CD4-positive, alpha-beta T cell treated with Interleukin-6 for 4 hours (primary cell): ENCODE measurements at places on chromosomes 11 and 22.
A peak's percentile ranks its signal among the peaks of the same experiment; 100 is the strongest.

- no peak for DNase-seq
These were observed 24.0 kb upstream of the MALAT1 start for GRCh38 chr11:65474864-65475263.

DNA sequence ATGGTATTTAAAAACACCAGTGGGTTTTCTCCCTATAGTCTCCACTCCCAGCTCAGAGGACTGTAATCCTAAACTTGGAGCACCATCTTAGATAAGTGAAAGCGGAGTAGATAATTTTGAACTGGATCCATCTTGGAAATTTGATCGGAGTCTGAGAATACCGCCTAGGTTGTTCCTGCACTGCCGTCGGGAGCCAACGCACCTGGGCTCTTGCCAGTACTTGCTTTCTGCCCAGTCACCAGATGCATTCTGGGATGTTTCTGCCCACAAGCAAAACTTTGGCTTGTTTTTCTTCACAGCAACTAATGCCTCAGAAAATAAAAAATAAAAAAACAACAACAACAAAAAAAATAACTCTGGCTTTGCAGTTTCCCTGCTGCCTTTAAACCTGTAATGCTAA is 113.0 kb upstream of the MTMR2 start:
- no peak for DNase-seq

DNA sequence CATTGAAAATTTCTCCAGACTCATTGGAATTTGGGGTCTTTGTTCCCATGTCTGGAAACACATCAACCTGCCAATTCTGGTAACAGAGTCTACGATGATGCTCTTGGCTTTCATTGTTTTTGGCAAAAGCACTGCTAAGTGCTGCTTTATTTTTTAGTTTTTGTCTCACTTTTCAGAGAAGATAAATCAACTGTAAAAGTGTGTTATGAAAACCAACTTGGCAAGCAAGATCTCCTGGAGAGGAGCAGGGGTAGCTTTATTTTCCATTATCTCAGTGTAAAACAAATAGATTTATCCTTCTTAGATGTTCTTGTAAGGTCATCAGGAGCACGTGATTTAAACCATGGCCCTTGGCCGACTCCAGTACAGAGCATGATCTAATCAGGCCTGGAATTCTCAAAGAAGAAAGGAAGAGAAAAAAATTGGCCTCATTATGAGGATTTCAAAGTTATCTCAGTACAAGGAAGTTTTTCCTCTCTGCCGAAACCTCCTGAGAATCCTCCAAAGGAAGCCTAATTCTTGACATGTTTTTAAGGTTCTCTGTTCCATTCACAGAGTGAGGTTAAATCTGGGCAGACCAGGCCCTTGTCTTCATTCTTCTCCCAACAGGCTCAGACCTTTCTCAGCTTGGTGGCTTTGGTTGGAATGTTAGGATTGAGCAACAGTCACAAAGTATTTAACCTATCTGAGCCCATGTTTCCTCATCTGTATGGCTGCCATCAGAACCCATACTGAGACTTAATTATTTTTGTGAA is 16.4 kb upstream of the PAMR1 start:
- DNase-seq: no peak

- DNase-seq: no peak
These were observed 177.8 kb downstream of the TENM4 start for GRCh38 chr11:79263001-79263400.

- no peak for DNase-seq
These were observed 27.9 kb upstream of the LRRC32 start for GRCh38 chr11:76698321-76699043.

DNA sequence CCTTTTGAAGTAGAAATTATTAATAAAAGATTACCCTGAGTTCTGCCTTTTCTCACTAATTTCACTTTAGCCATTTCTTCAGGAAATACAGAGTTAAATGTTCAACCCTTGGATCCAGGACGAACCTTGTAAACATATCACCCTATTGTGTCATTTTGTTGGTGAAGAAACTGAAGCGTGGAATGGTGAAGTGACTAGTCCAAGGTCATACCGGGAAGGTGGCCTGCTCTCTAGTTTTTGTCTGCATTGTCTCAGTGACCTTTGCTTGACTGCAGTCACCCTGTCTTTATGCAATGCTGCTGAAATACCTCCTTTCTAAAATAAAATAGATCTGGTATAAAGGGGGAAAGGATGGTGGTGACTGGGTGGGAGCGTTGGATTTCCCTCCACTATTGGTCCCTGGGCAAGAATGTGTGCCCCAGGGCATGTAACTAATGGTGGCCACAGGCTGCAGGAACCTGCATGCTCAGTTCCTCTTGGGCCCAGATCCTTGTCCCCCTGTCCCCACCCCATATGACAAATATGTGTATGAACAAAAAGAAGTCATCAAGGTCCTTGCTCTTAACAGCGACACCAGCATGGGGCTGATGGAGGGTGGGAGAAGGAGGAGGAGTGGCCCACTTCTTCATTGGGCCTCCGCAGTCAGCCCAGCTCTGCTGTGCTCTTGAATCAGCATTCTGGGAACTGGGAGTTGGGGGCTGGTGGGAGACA is 977 bp upstream of the SORL1-AS1 start:
- peak; percentile 37 for DNase-seq

GRCh38 chr11:118224511-118225188 is at the start of gene JAML:
JAML (minus strand) TSS chr11:118225011; CDS start chr11:118214866, 10,145 bp downstream.
- peak; percentile 79 for DNase-seq

GRCh38 chr11:76181371-76181770 is 24.9 kb downstream of the WNT11 start:
- DNase-seq: no peak

DNA sequence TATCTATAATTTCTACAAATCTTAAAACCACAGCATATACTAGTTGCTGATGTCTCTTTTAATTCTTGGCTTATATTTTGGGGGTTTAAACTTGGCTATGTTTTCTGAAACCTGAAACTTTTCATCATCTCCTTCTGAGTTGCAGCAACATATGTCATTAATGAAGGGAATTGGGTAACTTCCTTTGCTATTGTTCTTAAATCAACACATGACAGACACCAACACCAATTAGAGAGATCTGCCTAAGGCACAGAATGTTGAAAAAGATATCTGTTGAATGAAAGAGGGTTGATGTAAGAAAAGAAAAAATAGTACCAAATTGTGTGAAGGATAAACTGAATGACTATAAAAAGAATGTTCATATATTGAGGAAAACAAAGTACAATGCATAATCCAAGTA is 10.3 kb upstream of the GAS2 start:
- no peak for DNase-seq

- no peak for DNase-seq
These were observed 8.0 kb upstream of the TLCD5 start for GRCh38 chr11:120316880-120317688.

GRCh38 chr11:129814244-129815014 is 1.2 kb upstream of the TMEM45B start:
- peak; percentile 79 for DNase-seq

- DNase-seq: no peak
These were observed 1.5 kb downstream of the RPL3 start for GRCh38 chr22:39317775-39318506.

GRCh38 chr11:74702383-74703007 is 28.7 kb downstream of the CHRDL2 start:
- DNase-seq: peak; percentile 60

DNA sequence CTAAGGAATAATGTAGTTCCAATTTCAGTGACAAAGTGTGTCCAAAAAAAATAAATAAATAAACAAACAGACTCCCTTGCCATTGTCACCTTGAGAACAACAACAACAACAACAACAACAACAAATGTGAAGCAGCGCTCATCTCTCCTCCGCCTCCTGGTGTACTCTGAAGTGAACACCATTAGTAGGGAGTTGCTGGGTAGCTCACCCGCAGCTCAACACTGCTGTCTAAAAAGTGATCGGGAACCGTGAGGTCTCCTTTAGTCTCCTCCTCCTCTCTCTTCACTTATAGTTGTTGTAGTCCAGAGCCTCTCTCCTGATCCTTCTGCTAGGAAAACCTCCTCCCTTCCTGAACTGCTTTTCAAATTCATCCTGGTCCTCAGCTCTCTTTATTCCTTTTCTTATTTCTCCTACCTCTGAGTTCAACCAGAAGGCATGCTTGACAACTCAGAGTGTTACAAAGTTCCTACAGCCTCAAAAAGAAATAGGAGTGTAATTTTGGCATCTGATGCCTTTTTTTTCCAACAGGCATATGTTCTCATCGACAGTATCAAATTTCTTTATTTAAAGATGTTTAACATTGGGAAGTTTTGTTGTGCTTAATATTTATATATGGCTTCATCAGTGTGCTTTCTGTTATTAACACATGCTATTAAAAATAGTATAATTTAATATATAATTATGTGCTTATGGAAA is 215.1 kb downstream of the PGR start:
- no peak for DNase-seq

GRCh38 chr22:35172442-35172841 is 84.9 kb upstream of the HMGXB4 start:
- no peak for DNase-seq
